ENCODE measurements at places on chromosomes 3 and 15.
A peak's percentile ranks its signal among the peaks of the same experiment; 100 is the strongest.

- no peak for DNase-seq
Observed at GRCh38 chr15:73870700-73871408, 2.5 kb upstream of the TBC1D21 start.

- no peak for DNase-seq
Observed at GRCh38 chr3:59994732-59995304, 945.0 kb upstream of the CFAP20DC start.

GRCh38 chr3:142656575-142656974, 60.4 kb downstream of the PLS1 start:
- DNase-seq = no peak

DNA sequence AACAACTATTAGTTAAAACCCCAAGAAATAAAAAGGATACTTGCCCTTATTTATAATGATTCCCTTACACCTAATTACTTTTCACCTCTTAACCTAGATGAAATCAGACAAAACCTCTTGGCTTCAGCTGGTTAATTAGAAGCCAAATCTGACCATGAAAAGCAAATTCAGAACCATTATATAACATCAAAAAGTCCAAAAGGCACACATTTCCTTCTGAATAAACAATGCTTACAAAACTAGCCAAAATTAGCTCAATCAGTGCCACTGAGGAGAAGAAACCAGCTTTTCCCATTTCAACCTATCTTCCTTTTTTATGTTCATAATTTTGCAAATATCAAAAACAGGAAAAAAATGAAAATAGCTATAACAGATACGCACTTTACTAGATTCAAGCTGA, 3.2 kb downstream of the EHHADH start:
- DNase-seq = no peak

DNA sequence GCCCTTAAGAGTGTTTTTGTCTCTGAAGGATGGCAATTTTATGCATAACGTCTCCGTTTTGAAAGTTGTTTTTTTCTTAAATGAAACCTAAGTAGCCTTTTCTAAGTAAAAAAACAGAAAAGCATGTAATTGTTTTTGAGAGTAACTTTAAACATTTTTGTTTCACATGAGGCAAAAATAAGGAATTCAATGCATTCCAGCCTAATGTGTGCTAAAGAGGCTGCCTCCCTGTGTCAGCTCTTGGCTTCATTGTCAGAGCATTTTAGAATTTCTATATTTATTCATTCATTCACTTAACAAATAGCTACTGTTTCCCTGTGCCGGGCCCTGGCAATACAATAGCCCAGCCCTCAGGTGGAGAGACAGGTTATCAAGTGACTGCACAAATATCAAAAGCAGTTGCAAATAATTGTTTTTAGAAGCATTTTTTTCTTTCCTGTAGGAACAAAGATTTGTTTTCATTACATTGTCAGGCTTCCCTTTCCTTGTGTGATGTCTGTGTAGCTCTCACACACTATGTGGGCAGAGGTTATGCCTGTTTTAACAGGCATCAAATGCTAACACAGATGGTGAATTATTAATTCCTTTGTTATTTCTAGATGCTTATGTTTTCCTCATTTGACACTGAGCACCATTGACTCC, 81.9 kb downstream of the CCK start:
- DNase-seq = no peak

DNA sequence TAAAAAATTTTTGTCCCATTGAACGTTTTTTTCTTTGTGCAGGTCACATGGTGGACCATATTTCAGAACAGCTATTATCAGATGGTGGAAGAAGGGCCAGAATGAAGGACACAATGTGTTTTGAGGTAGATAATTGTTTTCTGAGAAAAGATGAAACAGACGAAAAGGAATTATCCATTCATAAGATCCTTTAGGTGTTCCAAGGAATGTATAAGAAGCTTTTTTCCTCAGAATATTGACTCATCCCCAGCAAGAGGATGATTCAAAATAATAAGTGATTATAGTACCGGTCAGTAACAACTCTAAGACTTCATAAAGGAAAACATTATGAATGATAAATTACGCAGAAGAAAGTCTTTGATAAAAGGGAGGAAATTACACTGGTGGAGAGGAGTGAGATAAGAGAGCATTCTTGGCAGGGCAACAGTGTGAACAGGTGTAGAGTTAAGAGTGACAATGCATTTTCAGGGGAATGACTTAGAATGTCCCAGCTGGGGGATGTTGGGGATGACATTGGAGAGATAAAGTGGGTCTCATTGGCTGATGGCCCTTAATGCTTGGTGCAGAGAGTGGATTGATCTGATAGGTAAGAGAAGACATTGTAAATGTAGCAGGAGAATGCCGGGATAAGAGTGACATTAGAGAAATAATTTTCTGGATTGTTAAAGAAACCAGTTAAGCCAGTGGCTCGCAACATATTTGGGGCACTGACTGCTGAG, 27.0 kb upstream of the AQP9 start:
- no peak for DNase-seq

DNA sequence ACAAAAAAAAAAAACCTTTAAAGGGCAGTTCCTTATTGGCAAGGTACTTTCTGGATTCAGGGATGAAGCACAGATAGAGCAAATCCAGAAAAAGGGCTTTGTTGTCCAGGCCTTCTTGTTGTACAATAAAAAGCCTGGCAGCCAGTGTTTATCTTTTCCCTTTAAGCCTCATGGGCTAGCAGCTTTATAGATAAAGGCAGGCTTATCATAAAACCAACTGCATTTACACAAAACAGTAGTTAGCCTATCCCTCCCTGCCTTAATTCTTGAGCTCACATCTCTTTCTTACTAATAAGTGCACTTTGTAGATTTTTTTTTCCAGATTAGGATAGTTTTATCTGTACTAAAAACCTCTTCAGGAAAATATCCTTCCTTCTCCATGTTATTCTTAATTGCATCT, 662.8 kb upstream of the CCDC54 start:
- DNase-seq = no peak

DNA sequence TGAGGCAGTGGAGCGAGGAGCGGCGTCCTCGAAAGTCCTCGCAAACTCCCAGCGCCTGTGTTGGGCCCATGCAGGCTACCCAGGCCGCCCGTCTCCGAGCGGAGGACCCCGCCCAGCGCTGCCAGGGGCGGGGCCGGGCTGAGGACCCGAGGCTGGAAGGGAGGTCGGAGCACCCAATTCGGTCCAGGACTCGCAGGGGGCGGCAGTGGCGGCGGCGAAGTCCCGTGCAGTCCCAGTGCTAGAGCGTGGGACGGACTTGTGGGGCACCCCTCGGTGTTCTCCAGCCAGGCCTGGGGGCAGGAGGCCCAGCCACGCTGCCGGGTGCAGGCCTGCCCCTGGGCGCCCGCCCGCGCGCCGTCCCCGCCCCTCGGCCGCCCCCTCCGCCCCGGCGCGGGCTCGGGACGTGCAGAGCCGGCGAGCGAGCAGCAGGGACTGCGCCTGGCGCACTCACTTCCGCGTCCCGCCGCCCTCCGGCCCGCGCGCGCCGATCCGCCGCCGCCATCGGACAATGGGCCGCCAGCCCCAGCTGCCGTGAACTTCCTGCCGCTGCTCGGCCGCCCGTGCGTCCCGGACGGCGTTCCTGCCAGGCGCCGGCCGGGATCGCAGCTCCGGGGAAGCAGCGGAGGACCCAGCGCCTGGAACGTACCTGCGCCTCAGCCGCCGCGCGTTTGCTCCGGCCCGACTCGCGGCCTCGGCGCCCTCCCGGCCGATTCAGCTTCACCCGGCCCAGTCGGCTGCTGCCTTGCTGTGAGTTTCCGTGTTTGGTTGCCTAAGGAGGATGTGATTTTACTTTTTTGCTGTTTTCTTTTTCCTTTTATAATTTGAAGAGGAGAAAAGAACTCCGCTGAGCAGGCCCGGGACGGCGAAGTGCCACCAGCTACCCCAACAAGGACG, 596 bp upstream of the LIMD1 start:
- DNase-seq = peak; percentile 24

DNA sequence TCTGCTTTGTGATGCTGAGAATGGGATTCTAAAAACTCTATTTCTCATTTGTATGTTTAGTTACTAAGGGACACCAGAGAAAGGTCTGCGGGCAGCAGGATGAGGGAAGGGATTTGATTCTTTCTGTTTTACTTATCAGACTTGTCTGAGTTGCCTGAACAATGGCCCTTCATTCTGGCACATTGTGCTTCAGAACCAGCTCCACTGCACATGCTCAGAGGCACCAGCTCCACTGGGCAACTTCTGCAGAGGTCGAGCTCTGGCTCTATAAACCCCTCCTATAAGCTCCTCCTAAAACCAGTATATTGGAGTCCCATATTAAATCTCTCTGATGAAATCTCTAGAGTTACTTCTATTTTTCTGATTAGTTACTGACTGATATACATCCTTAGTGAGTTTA, 453.2 kb upstream of the CDIN1 start:
- DNase-seq = no peak

GRCh38 chr15:99127773-99128172, 22.9 kb downstream of the SYNM start:
- no peak for DNase-seq

DNA sequence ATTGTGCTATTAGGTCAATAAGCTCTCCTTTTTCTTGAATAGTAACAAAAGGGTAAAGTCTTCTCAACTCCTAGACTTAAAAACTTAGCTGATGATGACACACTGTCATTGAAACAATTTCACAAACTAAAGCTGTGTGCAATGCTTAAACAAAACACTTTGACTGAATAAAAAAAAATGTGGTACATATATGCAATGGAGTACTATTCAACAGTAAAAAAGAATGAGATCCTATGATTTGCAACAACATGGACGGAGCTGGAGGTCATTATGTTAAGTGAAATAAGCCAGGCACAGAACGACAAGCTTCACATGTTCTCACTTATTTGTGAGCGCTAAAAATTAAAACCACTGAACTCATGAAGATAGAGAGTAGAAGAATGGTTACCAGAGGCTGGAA, 231.9 kb upstream of the UBE2E1 start:
- DNase-seq = no peak

- no peak for DNase-seq
Observed at GRCh38 chr3:191383124-191383523, 52.8 kb upstream of the UTS2B start.

DNA sequence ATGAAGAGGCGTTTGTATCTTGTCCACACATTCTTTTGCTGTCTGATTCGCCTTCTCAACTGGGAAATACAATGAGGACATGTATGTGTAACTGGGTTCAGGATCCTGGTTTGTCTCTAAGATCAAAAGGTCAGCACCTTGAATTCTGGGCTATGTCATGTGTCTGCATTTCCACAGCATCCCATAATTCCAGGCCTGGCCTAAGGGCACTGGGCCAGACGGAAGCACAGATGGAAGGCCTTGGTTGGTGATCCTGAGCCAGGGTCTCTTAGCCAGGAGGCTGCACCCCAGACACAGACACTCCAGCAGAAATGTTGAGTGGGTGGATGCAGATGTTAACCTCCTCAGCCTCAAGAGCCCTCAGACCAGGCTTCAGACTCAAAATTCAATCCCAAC, 23.7 kb upstream of the HERC1 start:
- no peak for DNase-seq

DNA sequence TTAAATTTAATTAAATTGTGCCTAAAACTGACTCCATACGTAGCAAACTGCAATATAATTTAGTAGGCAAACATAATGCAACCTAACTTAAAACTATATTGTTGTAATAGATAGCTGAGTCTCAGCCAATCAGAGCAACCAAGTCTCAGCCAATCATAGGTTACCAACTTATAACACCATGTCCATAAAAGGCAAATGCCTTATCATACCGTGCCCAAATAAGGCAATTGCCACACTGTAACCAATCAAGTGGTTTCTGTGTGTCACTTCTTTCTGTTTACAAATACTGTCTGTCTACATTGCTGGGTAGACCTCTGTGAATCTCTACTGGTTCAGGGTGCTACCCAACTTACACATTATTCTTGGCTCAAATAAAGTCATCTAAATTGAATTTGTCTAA, 728.4 kb upstream of the EPHA6 start:
- no peak for DNase-seq

GRCh38 chr15:36738817-36739216, 159.4 kb downstream of the CDIN1 start:
- no peak for DNase-seq

DNA sequence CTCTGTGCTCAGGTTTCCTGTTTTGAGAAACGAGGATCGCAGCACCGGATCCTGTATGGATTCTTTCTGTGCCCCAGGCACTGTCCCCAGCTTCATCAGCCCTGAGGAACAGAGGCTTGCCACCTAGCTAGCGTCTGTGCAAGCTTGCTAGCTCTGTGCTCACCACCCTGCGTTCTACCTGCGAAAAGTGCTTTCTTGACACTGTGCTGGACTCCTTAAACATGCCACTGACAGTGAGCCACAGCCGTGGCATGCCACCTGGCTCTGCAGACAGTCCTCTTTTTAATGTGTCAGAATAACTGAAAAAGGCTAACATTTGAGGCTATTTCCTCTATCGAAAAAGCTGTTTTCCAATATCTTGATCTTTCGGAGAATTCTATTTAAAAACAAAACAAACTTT, 1.4 kb downstream of the PGPEP1L start:
- DNase-seq = no peak

GRCh38 chr3:148925845-148926244, 60.7 kb downstream of the CPA3 start:
- no peak for DNase-seq

DNA sequence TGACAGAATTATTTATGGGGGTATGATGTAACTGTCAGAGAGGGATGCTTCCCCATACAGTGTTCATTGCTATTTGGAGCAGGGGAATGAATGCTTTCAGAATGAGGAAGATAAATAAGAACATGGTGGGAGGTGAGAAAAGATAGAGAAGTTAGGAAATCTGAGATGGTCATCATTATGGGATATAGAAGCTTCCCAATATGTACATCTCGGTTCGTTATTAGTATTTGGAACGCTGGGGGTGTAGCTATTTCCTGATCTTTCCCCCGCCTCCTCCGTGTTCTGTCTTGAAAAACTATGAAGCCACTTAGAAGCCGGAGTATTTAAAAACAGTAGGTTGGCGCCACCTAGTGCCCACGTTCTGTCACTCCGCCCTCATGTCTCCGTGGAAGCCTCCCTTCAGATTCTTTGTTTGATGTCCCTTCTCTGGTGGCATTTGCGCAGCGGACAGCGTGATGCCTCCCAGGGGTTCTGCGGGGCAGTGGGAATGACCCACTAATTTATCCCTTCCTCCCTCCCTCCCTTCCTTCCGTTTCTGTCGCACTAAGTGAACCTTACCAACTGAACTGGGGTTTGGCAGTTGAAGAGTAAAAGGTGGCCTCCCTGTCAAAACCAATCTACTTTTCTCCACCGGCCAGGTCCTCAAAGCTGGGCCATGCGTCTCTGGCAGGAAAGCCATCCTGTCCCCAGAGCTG, 184.5 kb downstream of the FEZF2 start:
- DNase-seq = peak; percentile 52

DNA sequence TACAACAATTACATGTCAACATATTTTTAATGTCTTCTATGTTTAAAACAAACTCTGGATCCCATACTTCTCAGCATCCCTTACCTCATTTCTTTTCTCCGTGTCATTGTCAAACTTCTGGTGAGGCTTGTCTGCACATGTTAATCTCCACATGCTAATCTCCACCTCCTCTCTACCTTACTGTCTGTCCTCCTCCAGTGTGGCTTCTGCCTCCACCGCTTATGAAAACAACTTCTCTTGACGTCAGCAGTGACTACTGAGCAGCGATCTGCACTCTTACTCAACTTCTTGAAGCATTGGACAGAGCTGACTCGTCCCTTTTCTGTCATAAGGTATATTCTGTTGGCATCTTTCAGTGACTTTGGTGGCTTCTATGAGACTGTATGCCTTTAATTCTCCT, 338.2 kb upstream of the THRB start:
- DNase-seq = no peak
